ENCODE measurements at places on chromosomes 7 and 10.

- no peak for DNase-seq
Measured at GRCh38 chr7:77907281-77907680, 108.7 kb downstream of the PHTF2 start.

GRCh38 chr10:79269443-79269842, 77.8 kb upstream of the PPIF start:
- DNase-seq = no peak

DNA sequence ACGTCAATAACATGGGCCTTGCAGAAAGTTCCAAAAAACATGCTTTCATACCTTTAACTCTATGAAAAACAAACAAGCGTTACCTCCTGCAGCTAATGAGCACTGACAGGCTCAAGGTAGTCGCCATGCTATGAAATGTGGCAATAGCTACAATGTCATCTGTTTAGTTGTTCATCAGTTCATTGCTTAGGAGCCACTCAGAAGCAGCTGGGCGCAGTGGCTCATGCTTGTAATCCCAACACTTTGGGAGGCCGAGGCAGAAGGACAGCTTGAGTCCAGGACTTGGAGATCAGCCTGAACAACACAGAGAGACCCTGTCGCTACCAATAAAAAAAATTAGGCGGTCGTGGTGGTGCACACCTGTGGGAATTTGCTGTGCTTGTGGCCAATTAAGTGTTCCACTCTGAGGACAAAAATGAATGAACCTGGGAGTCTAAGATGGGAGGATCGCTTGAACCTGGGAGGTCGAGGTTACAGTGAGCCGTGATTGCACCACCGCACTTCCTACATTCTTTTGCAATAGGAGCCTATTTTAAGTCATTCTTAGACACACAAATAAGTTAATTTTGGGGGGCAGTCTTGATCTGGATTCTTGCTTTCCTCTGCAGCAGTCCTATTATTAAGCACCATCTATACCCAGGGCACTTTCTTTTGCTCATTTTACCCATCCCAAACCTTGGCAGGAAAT, 276.2 kb upstream of the KLF14 start:
- DNase-seq = no peak

GRCh38 chr10:43801140-43801539, 152.5 kb upstream of the ZNF32 start:
- no peak for DNase-seq

DNA sequence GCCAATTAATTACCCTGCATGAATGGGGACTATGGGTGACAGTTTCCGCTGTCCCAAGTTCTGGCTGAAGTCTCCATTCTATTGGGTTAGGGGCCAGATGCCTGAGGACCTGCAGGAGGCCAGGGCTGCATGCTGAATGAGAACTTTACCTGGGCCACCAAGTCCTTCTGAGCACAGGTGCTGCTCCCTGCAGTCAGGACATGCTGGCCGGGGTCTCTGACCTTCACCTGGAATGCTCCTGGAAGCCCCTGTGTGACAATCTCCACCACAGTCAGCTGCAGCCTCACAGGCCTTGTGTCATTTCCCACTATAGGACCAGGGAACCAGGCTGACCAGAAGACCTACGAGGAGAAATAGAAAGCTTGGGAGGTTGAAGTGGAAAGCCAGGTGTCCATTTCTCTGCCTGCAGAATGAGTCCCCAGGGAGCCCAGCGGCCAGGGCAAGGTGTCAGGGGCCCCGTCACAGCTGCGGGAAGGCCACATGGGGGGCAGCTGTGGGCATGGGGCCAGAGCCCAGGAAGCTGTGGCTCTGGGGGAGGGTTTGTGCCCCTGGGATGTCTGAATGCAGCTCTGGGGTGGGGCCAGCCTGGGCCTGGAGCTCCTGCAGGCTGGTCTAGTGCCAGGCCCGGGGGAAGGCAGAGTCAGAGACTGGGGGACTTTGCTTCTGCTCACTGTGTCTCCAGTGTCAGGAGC, 5.6 kb upstream of the GIMAP8 start:
- no peak for DNase-seq

- DNase-seq = no peak
Measured at GRCh38 chr10:27844223-27844622, 98.6 kb upstream of the MKX start.
